ENCODE measurements at places on chromosomes 1 and 21.

DNA sequence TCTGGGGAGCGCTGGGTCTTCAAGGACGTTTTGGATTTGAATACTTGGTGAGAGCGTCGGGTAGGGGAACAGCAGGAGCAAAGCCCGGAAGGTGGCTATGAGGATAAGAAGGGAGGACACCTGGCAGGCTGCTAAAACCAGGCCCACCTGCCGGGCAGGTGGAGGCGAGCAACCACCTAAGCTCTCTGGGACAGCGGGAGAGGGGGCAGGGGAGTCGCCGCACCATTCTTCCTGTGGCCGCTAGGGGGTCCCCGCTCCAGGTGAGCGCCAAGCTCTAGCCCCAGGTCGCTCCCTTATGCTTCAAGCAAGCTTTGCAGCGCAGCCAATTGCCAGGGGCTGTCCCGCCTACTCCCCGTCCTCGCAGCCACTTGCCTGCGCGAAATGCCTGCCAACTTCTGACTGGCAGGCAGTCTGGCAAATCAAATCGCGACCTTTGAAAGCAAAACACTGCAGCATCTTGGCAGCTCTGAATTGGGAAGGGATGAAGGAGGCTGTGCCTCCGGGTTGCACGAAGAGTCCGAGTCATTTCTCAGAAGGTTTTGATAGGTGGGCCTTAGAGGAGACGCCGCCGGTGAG is at the start of gene NIPAL3:
Gene NIPAL3, plus strand, starts transcription at position 469 of the 576 bp plus-strand sequence. CDS start 3,746 bp downstream, outside the sequence.
- peak; percentile 99 for DNase-seq

- no peak for DNase-seq
Measured at GRCh38 chr21:43207868-43208267, 39.1 kb downstream of the CRYAA start.

- DNase-seq = no peak
Measured at GRCh38 chr1:64194168-64195080, 9.0 kb upstream of the UBE2U start.

GRCh38 chr1:239418681-239419080 is 32.3 kb downstream of the CHRM3 start:
- no peak for DNase-seq

DNA sequence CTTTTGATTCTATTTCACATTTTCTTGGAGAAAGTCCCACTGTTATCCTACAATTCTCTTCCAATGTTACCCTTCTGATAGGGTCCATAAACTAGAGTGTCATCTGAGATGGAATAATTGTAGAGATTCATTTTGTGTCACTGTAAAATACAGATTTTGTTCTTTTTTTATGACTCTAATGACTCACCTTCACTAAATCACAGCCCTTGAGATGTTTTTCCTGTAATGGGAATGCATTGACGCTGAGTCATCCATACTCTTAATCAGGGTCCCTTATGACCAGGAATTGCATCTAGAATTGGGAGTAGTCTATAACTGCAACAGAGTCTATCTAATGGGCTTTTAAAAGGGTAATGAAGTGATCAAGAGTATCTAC is 315.5 kb downstream of the TGFB2 start:
- no peak for DNase-seq

- no peak for DNase-seq
Measured at GRCh38 chr1:67217938-67218337, 51.7 kb downstream of the IL23R start.

- DNase-seq = no peak
Measured at GRCh38 chr1:50271968-50272578, 151.2 kb downstream of the DMRTA2 start.

GRCh38 chr1:193590102-193590501 is 403.7 kb upstream of the B3GALT2 start:
- DNase-seq = no peak

DNA sequence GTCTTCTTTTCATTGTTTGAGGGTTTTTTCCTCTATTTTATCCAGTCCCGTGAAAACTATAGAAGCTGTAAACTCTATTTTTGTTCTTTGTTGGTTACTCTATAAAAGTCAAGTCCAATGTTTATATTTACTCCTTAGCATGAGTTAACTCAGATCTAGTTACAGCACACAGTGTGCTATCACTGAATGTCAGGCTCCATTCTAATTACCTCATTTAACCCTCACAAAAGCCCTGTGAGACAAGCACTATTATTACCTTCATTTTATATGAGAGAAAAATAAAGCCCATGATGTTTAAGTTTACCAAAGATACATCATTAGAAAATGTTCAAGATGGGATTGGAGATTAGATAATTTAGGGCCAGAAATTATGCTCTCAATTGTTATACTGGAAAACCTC is 251.4 kb upstream of the SNX7 start:
- DNase-seq = no peak

DNA sequence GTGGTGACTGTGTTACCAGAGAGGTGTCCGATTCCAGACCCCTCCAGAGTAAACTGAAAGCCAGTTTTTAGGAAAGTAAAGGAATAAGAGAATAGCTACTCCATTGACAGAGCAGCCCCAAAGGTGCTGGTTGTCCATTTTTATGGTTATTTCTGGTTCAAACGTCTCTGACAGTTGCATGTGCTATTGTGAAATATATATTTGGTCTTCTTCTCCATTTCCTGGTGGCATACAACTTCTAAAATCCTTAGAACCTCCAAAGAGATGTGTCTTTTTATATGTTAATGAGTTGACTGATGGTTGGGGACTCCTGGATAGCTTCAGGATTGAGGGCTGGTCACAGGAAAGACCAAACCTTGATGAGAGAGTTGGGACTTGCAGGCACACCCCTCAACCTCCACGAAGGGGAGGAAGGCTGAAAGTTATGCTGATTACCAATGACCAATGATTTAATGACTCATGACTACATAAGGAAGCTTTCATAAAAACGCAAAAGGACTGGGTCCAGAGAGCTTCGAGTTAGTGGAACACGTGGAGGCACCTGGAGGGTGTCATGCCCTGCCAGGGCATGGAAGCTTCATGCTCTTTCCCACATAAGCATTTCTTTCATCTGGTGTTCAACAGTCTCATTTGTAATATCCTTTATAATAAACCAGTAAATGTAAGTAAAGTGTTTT is 100.7 kb downstream of the SLC16A1 start:
- no peak for DNase-seq

DNA sequence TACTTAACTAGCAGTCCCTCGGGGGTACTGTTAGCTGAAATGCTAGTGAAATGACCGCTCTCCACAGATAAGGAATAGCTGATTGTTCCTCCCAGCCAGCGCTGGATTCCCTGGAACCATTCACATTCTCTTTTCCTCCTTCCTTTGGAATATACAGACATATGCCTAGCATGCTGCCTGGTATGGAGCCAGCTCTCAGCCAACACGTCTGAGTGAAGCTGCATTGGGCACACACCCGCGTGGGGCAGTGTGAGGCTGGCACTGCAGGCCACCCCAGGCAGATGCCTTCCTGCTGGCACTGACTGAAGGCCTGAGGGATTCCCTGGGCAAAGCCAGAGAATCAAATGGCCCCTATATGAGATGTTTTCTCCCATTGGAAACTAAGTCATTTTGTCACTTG is 66.7 kb downstream of the TLR5 start:
- DNase-seq = no peak

GRCh38 chr1:26597629-26598039 is 68.1 kb downstream of the RPS6KA1 start:
- DNase-seq = no peak

GRCh38 chr1:221758455-221758854 is 16.6 kb upstream of the DUSP10 start:
- no peak for DNase-seq

DNA sequence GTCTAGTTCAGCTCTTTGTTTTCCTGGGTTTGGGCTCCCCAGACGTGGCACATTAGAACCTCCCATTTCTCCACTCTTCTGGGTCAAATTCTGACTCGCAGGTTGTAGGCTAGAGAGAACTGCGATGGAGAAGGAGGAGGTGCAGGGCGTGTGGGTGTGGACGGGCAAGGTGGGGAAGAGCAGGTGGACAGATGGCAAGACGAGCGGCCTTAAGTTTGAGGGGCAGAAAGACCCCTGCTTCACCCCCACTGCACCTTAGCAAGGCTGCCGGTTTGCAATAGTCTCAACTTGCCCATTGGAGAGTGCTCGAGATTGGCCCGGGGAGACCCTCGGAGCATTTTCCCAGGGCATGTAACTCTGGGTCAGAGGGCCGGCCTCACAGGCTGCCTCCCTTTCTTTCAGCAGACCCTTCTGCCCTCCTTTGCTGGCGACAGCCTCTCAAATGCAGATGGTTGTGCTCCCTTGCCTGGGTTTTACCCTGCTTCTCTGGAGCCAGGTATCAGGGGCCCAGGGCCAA is 1.7 kb downstream of the IL24 start:
- DNase-seq = no peak

DNA sequence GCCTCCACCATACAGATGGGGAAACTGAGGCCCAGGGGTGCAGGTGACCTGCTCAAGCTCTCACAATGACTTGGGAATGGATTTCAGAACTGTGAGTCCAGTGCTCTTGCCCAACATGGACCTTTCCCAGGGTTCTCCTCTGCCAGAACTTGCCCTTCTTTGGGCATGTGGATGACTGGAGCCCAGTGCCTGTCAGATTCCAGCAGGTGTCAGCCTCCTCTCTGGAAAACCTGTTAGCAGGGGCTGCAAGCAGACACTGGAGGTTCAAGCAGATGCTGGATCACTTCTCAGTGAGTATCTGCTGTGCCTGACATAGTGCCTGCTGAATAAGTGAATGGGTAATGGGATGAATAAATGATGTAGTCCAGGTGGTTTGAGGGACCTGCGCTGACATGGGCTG is 314.2 kb upstream of the POU3F1 start:
- DNase-seq = no peak

DNA sequence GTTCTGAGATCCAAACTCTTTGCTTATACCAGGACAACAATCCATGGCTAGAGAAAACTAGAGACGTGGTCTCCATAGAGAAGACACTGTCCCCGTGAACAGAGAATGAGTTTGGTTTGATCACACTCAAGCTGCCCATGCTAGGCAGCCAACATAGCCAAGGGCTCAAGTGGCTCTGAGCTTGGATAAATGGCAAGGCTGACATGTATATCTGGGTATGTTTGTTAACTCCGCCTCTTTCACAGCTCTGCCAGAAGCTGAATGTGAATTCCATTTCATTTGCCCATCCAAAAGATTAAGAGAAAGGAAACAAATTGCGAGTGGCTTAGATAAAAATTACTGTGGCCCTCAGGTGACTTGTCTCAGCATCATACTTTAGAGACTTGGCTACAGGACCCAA is 38.0 kb downstream of the ILDR2 start:
- DNase-seq = no peak

- DNase-seq = no peak
Measured at GRCh38 chr1:21212126-21212525, 35.4 kb upstream of the EIF4G3 start.

DNA sequence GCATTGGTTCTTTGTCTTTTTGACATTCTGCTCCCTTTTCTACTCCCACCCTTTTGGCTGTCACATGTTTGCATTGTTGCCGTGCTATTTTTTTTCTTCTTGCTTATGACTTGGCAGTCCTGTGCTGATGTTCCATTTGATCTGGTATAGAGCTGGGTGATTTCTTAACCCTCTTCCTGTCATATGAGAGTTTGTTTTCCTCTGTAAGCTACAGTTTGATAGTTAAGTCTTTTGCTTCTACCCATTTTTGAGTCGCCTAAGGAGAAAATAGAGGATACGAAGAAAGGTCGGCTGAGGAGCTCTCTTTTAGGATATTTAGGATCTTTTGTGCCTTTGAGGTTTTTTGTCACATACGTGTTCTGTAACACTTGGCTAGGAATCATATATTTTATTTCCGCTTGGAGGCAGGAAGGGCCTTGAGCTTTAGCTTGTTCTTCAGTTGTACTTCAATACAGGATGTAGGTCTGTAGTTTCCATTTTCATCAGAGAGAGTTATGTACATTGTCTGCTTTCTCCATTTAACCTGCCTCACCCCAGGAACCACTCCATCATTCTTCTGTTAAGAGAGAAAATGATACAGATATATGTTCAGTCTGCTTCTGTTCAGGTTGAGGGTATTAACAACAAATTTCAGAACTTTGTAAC is 150.7 kb downstream of the BACH1 start:
- no peak for DNase-seq

DNA sequence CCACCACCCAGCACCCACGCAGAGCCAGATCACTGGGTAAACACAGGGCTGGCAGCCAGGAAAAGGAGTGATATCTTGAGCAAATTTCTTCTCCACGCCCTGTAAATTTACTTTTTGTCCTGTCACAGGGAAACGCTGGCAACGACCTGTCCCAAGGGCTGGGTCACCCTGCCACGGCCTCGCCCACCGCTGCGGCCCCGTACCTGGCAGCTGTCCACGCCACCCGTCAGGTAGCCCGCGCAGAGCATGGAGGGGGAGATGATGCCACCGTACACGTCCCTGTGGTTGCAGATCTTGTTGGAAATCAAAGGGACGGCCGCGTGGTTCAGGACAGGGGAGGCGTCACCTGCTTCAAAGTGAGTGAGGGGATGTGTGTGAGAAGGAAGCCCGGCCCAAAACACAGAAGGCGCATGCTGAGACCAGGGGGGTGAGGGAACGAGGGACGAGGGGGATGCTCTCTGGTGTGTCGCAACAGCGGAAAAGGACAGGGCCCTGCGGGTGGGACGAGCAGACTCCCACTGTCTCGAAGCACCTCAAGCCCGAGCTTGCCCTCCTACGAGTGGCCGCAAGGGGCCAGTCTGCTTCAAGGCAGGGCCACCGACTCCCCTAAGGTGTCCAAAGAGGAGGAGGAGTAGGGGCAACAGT is 10.1 kb upstream of the TFF1 start:
- DNase-seq = no peak

DNA sequence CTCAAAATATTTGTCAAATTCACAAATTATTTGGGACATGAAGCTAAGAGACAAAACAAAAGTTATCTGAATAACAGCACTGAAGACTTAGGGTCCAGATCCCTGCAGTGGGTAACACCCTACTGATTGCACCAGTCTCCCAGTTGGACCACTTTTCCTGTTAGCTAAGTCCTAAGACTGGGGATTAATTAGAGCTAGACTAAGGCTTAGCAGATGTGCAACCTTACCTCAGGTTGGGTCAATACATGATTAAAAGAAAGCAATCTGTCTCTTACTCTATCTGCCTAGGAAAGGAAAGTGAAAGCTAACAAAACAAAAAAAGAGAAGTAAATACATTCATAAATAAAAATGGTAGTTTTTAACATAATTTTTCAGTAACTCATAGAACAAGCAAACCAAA is 737.2 kb upstream of the CHRM3 start:
- no peak for DNase-seq
